ENCODE measurements at places on chromosomes 2 and 18.

DNA sequence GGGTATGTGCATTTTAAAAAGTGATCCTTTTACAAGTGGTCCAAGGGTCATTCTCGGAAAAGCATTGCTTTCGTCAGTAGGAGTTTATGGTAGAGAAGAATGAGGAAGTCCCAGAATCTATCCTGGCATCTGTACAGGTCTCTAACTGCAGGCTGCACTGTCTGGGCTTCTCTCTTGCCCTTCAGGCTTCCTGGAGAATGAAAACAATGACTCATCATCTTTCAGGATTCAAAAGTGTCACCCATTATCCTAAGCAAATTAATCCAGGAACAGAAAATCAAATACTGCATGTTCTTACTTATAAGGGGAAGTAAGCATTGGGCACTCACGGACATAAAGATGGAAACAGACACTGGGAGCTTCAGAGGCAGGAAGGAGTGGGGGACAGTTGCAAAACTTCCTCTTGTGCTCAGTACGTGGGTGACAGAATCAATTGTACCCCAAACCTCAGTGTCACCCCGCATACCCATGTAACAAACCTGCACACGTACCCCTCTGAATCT is 60.2 kb upstream of the TXNDC2 start:
- DNase-seq: no peak

GRCh38 chr2:30233271-30234009 is 2.1 kb downstream of the LBH start:
- DNase-seq: peak; percentile 25

GRCh38 chr2:207243601-207244000 is 77.9 kb upstream of the KLF7 start:
- no peak for DNase-seq

GRCh38 chr2:109680523-109681297 is 66.5 kb downstream of the SOWAHC start:
- no peak for DNase-seq

DNA sequence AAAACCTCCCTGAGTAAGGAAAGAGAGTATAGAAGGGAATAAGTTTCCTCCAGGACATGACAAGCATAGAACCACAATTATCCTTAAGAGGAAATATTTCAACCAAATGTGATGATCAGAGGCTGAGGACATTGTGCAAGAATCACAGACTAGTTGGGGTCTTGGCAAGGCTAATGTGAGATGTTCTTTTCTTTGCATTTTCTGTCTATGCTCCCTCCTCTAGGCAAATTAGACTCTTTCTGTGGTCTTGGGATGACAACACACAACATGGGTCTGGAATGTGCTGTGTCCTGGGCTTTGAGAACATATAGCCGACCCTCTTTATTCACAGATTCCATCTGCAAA is 32.0 kb upstream of the IL1RL1 start:
- DNase-seq: no peak

Measured in NCI-H2171 treated with DMSO at 0.1 percent for 48 hours (cell line).